ENCODE measurements at places on chromosomes 5 and 9. TPM values are rescaled to one million over a fixed set of nuclear protein-coding genes. Genes with fewer than 3 reads are reported as not detected.

The FAM169A gene
- 4.1 TPM for total RNA-seq

The GARIN3 gene
- not detected for total RNA-seq

The IL4 gene
- total RNA-seq = not detected

GRCh38 chr9:104025945-104026344 is 68.2 kb upstream of the SMC2 start:
- DNase-seq = no peak

DNA sequence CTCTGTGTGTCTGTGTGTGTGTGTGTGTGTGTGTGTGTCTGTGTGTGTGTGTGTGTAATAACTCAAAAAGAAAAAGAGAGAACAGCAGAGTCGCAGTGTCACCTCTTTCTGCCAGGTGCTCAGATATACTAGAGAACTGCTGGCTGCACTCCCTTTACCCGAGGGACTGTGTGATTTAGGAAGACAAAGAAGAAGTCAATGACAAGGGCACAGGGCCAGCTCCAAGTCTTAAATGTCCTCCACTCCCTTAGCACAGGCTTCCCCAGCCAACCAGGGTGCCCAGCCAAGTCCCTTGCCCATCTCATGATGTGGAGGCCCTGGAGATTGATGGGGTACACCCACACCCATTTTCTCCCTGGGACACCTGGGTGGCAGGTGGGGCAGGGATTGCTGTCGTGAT is 8.7 kb downstream of the CCNJL start:
- no peak for DNase-seq

GRCh38 chr5:119484884-119485283 is 32.6 kb downstream of the HSD17B4 start:
- no peak for DNase-seq

DNA sequence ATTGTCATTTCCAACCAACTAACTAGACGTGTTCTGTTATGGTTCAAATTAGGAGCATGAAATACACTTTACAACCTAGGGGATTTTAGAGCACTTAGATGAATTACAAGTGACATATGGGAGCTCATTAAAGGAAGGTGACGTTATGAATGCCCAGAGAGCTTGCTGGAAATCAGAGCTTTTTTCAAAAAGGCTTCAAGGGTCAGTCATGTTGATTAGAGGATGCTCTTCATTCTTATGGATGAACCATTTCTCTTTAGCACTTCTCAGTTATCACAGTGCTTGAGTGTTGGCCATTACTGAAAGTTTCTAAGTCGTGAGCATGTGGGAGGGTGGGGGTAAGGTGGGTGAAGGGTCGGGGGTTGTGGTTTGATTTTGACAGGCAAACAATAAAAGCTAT is 1245.5 kb upstream of the DMAC1 start:
- no peak for DNase-seq

GRCh38 chr5:121913418-121913817 is 48.4 kb upstream of the SRFBP1 start:
- no peak for DNase-seq

DNA sequence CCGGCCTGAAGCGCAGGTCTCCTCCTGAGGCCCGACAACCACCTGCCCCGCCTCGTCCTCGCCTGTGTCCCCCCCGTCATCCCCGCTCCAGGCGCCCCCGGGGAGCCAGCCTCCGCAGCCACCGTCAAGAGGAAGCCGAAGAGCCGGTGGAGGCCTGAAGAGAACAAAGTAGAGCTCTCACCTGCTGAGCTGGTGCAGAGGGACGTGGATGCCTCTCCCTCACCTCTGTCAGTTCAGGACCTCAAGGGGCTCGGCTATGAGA is 169.9 kb downstream of the HINT1 start:
- DNase-seq = no peak

DNA sequence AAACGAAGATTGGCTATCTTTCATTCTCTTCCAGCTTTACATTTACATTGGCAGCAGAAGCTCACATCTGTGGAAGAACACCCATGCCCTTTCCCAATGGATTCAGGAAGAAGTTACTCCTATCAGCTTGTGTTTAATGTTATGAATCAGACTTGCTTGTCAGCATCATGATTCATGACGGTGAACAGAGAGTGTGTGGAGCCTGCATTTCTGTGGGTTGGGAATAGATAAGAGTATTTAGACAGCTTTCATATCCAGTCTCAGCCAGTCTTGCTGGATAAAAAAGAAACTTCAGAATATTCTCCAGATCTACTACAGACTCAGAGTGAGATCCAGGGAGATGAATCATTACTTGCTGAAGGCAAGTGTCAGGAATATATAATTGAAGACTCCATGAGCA is 812.9 kb upstream of the ZNF608 start:
- DNase-seq = no peak

DNA sequence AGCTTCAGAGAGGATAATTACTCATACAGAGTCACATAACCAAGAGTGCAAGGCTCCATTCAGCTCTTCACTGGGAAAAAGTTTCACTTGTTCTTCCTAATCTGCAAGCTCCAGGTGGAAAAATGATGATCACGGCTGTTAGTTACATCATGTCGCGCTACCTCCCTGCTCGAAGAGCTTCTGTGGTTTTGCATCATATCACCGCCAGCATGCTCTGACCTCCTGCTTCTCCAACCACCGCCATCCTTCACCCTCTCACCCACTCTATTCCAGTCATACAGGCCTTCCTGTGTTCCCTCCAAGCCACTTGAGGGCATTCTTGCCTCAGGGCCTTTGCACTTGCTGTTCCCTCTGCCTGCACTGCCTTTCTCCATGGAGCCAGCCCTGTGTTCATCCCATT is 47.1 kb downstream of the COL27A1 start:
- DNase-seq = no peak

- DNase-seq = no peak
Observed at GRCh38 chr5:37869216-37869615, 29.4 kb upstream of the GDNF start.

DNA sequence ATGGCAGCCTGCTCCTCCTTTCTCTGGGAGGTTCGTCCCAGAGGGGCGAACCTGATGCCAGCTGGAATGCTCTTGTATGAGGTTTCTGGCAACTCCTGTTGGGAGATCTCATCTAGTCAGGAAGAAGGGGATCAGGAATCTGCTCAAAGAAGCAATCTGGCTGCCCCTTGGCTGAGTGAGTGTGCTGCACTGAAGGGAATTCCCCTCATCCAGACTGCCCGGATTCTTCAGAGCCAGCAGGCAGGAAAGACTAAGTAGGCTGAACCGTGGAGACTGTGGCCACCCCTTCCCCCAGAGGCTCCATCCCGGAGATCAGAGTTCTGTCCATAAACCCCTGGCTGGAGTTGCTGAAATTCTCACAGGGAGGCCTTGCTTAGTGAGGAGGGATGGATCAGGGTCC is 476.0 kb downstream of the CSNK1G3 start:
- DNase-seq = no peak

GRCh38 chr5:79694652-79695051 is 5.0 kb downstream of the CMYA5 start:
- no peak for DNase-seq

- no peak for DNase-seq
Observed at GRCh38 chr5:57751710-57752109, 269.1 kb upstream of the ACTBL2 start.

DNA sequence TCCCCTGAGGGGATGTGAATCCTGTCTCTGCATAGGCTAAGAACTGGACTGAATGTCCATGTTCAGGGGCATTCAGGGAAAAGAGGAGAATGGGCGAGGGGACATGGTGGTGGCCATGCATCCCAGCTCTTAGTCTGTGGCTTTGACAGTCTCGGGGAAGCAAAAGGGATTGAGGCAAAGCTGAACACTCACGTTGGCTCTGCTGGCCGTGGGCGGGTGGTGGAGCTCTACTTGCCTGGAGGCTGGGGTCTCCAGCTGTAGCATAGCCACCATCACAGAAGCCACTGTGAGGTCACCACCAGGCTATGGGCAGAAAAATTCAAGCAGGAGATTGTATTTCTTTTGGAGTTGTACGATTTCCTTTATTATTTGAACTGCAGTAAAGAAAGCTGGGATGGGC is 4.1 kb downstream of the GARIN3 start:
- no peak for DNase-seq

DNA sequence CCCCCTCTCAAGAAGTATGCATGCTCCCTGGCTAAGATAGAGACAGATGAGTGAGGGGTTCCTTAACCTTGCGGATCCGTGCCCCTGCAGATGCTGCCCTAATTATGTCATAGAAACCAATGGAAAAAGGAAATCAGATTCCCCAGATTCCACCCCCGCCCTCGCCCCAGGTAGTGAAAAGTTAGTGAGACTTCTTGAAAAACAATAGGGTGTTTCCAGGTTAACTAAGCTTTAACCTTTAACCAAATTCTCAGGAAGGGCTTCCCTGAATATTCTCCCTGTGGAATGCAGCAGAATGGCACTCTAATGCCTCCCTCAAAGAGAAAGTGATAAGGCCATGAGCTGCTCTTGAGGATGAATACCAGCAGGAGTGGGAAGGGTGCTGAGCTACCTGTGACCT is 116.0 kb upstream of the RANBP3L start:
- DNase-seq = no peak

- DNase-seq = no peak
Observed at GRCh38 chr9:18666348-18666747, 192.4 kb downstream of the ADAMTSL1 start.

DNA sequence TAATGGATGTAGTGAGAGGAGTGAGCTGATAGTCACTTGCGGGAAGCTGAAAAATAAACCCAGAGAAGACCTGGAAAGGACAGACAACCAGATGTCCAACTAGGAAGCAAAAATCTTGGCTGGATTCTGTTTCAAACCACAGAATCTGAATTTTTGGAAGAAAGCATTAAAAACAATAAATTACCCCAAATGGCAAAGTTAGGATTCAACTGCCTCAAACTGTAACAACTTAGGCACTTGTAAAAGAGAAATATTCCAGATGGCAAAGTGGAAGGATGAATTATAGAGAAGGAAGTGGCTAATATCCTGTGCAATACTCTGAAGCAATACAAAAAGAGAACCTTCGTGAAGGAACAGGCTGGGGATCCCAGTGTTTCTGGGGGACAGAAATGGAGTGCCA is 46.8 kb upstream of the SLIT3 start:
- DNase-seq = no peak
